ENCODE measurements at places on chromosomes 4 and X.

DNA sequence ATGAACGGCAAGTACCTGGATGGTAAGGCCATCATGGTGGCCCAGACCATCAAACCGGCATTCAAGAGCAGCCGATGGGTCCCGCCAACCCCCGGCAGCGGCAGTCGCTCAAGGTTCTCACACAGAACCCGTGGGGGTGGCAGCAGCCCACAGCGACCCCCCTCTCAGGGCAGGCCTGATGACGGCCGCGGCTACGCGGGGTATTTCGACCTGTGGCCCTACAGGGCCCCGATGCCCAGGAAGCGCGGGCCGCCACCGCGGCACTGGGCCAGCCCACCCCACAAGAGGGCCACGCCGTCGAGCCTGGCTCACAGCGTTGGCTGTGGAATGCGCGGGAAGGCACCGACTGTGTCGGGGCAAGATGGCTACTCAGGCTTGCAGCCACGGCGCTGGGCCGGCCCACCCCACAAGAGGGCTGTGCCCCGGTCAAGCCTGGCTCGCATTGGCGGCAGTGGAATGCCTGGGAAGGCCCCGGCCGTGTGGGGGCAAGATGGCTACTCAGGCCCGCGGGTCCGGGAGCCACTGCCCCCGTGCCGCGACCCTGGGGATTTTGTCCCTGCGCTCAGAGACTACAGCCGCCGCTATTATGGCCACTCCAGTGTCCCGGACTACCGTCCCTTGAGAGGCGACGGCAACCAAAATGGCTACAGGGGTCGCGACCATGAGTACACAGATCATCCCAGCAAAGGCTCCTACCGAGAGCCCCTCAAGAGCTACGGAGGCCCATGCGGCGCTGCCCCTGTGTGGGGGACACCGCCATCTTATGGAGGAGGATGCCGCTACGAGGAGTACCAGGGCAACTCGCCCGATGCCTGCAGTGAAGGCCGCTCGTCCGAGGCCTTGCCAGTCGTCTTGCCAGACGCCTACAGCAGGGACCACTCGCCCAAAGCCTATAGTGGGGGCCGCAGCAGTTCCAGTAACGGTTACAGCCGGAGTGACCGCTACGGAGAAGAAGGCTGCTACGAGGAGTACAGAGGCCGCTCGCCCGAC, 731 bp downstream of the RBMXL3 start:
- no peak for DNase-seq

DNA sequence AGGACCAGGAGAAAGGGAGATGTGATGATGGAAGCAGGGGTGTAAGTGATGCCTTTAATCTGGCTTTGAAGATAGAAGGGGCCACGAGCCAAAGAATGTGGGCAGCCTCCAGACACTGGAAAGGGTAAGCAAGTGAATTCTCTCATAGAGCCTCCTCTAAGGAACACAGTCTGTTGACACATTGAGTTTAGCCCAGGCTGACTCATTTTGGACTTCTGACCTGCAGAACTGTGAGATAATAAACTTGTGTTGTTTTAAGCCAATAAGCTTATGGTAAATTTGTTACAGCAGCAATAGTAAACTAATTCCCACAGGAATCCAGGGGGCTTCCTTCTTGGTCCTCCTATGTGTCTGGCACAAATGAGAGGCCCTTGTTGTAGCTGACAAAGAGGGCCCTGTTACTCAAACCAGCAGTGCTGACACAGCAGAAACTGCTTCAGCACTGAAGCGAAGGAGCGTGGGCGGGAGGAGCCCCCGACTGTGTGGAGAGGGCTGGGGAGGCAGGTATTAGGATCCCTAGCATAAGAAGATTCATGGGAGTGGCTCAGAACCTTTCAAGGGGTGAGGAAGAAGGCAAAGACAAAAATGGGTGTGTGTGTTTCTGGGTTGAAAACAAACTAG, 268.7 kb downstream of the NR3C2 start:
- no peak for DNase-seq

DNA sequence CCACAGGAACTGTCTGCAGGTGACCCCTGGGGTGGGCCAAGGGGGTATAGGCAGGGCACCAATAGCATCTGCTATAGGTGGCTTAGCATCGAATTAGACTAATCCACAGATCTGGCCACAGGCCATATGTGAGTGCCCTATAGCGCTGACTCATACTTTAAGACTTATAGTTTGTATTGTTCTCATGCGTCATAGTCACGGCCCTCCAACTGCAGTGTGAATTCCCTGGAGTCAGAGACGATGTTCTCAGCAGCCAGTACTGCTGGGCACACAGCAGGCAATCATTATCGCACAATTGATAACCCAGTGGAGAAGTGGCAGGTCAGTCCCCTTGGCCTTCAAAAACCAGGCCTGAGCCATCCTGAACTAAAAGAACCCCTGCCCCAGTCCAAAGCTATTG, 58.1 kb downstream of the ADGRG2 start:
- no peak for DNase-seq

- DNase-seq: no peak
Observed at GRCh38 chrX:109920868-109921267, 82.0 kb upstream of the TMEM164 start.

- DNase-seq: no peak
Observed at GRCh38 chr4:170051402-170051801, 25.2 kb upstream of the MFAP3L start.

- DNase-seq: no peak
Observed at GRCh38 chr4:143435955-143436354, 77.5 kb upstream of the SMARCA5 start.

- no peak for DNase-seq
Observed at GRCh38 chr4:147078875-147079658, 133.4 kb upstream of the TTC29 start.

GRCh38 chrX:130893356-130894085, 9.5 kb downstream of the ENOX2 start:
- no peak for DNase-seq

GRCh38 chrX:54494166-54494988, 1.7 kb downstream of the FGD1 start:
- DNase-seq: no peak

DNA sequence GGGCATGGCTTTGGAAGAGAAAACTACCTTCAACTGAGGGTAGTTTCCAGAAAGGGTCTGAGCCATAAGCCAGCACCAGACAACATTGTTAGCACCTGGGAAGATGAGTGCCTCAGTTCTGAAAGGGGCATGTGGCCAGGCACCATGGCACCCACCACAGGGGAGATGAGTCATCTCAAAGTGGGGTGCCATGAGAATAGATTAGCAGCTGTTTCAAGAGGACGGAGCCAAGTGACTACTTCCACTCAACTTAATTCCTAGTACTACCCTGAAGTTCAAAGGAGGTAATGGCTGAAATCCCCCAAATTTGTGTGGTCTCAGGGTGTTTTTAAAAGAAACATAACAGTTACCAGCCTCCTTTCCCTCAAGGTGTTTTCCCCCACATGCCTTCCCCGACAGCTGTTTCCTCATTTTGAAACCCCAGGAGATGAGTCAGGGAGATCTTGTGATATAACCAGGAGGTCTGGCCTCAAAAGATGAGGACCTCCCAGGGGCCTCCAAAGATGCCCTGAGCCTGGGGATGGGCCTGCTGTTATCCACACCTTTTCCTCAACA, 27.8 kb upstream of the FTHL17 start:
- DNase-seq: peak; percentile 20

DNA sequence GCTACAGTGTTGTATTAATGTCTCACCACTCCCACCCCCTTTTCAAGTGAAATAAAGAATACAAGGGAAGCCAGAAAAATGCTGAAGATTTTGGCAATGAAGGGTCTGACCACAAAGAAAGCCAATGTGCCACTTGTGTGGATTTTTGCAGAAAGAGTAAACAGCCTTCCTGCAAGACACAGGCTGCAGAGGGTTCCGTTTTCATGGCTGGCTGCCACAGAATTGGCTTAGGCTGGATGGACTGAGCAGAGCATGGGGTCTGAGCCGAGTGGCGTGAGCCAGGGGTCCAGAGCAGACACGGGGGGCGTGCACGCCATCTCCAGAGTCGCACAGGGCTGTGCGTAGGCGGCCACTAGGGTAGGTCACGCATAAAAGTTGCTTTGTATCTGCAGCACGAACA, 69.2 kb downstream of the MTNR1A start:
- no peak for DNase-seq

Measured in stimulated activated CD8-positive, alpha-beta memory T cell treated with anti-CD3 and anti-CD28 coated beads, Interleukin-2, amount 100 ng/mL, for 48 hours (primary cell).